ENCODE measurements at places on chromosomes 3 and 15. TPM values are rescaled to one million over a fixed set of nuclear protein-coding genes. Genes with fewer than 3 reads are reported as not detected.

GRCh38 chr15:27422997-27423396 lies 452.0 kb downstream of the GABRG3 start:
- no peaks in the 10 kb centered on the region for H3K27me3 ChIP-seq
- H3K4me3 ChIP-seq = no peak overlapping the region
- H3K4me1 ChIP-seq = no peaks in the 10 kb centered on the region
- DNase-seq = no peak

GRCh38 chr3:37024820-37025405 lies 31.6 kb downstream of the MLH1 start:
- no peaks in the 10 kb centered on the region for H3K4me1 ChIP-seq
- no peaks in the 10 kb centered on the region for H3K27me3 ChIP-seq
- H3K4me3 ChIP-seq = no peak overlapping the region
- DNase-seq = no peak
- H3K27ac ChIP-seq = no peak overlapping the region

DNA sequence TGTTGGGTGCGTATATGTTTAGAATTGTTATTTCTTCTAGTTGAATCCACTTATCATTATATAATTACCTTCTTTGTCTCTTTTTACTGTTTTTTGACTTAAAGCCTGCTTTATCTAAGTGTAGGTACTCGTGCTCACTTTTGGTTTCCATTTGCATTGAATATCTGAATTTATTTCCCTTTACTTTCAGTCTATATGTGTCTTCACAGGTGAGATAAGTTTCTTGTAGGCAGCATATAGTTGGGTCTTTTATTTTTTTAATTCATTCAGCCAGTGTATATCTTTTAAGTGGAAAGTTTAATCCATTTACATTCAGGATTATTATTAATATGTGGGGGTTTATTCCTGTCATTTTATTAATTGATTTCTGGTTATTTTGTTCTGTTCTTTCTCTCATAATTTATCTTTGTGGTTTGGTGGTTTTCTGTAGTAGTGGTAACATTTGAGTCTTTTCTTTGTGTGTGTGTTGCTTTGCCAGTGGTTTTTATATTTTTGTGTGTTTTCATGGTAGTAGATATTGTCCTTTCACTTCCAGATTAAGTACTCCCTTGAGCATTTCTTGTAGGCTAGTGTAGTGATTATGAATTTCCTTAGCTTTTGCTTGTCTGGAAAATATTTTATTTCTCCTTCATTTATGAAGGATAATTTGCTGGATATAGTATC lies 27.3 kb downstream of the STT3B start:
- no peaks in the 10 kb centered on the region for H3K27me3 ChIP-seq
- no peak for DNase-seq
- no peak overlapping the region for H3K4me3 ChIP-seq
- H3K36me3 ChIP-seq = no peaks in the 10 kb centered on the region
- H3K27ac ChIP-seq = no peak overlapping the region
- H3K4me1 ChIP-seq = no peaks in the 10 kb centered on the region

DNA sequence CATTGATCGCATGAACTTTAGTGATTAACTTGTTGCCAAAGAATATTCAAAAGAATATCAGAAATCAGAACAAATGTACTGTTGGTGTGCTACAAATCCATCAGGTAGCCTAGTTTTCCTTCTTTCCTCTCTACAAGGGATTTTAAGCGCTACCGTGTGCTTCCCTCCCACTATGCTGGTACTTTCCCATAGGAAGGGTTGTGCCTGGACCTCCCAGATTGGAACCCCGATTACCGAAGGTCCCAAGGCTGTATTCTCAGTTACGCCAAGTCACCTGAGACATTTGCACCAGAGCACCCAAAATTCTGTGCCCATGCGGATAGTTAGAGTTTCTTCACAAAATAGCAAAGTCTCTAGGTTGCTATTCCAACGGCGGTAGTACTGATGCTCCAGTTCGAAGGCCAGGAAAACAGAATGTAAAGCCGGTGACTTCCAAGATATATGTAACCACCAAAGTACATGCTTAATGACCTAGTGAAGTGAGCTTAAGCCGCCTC lies 23.4 kb upstream of the GATM start:
- DNase-seq = no peak
- no peaks in the 10 kb centered on the region for H3K36me3 ChIP-seq
- peak overlapping the region; percentile 96 for H3K27ac ChIP-seq
- H3K4me3 ChIP-seq = peak overlapping the region; percentile 93
- H3K4me1 ChIP-seq = peaks cover 7% of the 10 kb centered on the region

DNA sequence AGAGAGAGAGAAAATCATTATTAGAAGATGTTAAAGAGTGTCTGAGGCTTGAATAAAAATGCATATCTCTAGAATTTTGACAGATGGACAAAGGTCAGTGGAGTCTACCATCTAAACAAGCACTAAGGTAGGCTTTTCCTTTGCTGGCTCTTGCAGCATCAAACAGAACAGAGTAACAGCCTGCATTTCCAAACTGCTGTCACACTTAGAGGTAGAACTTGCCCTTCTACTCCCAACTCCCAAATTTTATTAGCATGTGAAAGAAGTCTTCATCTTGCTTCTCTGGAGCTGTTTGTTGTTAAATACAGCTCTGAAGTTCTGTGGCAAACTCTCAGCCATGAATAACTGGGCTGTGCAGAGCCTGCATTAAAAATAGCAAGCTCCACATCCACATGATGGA lies 4.1 kb upstream of the MB21D2 start:
- H3K27me3 ChIP-seq = no peaks in the 10 kb centered on the region
- H3K4me1 ChIP-seq = no peaks in the 10 kb centered on the region
- DNase-seq = no peak
- H3K36me3 ChIP-seq = no peaks in the 10 kb centered on the region

GRCh38 chr3:169149349-169149890 lies 514.1 kb downstream of the MECOM start:
- peaks cover 45% of the 10 kb centered on the region for H3K27me3 ChIP-seq
- H3K4me1 ChIP-seq = no peaks in the 10 kb centered on the region
- H3K36me3 ChIP-seq = no peaks in the 10 kb centered on the region
- peak overlapping the region; percentile 59 for H3K4me3 ChIP-seq
- H3K27ac ChIP-seq = peak overlapping the region; percentile 23

DNA sequence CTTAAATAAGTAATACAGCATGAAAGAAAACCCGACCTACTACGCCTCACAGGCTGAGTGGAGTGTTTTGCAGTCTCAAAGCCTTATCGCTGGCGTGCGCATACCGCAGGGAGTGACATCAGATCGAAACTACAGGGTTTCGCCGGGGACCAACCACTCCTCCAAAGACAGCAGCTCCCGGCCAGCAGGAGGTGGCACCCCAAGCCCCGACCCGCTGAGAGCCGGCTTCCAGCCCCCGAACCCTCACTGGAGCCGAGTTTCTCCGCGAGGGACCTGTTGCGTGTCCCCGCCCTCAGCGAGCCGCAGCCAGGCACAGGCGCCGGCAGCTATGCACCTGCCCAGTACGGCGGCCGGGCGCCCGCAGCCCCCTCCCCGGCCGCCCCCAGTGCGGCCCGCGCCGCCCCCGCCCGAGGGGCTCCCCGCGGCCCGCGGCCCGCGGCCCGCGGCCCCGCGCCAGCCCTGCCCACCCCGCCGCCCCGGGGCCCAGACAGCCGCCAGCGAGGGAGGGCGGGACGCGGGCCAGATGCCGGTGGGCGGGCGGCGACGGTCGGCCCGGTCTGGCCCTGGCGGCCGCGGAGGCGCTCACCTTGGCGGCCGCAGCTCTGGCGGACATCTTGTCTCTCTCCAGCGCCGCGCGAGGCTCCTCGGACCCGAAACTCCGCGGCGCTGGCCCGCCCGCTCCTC lies 710 bp downstream of the TJP1 start:
- no peaks in the 10 kb centered on the region for H3K4me1 ChIP-seq
- no peaks in the 10 kb centered on the region for H3K36me3 ChIP-seq
- DNase-seq = peak; percentile 70
- no peaks in the 10 kb centered on the region for H3K27me3 ChIP-seq
- H3K27ac ChIP-seq = peak overlapping the region; percentile 97

- no peaks in the 10 kb centered on the region for H3K36me3 ChIP-seq
- DNase-seq = no peak
- no peaks in the 10 kb centered on the region for H3K27me3 ChIP-seq
- H3K4me3 ChIP-seq = no peak overlapping the region
- no peak overlapping the region for H3K27ac ChIP-seq
- peaks cover 1% of the 10 kb centered on the region for H3K4me1 ChIP-seq
Measured at GRCh38 chr15:41899854-41900442, 6.1 kb upstream of the SPTBN5 start.

The LRRK1 gene
- 18.7 TPM for total RNA-seq

DNA sequence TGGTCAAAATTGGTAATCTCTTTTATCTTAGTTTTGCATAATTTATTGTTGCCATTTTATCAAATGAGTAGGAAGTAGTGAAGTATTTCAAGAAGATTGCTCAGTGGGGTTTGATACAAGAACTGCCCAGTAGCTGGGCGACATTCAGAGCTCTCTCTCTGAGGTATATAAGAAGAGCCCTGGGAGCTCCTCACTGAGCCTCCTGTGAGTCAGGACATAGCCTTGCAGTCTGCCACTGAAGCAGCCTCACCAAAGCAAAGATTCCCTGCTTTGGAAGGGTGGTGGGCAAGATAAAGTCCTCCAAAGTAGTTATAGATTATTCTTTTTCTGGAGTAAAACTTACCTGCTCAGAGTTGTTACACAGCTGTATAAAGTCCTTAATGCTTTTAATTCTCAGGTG lies 26.1 kb downstream of the SKIL start:
- H3K4me3 ChIP-seq = no peak overlapping the region
- no peaks in the 10 kb centered on the region for H3K36me3 ChIP-seq
- H3K27me3 ChIP-seq = no peaks in the 10 kb centered on the region
- no peak for DNase-seq

The SLC6A20 gene
- 1.2 TPM for total RNA-seq

- no peak overlapping the region for H3K27ac ChIP-seq
- no peaks in the 10 kb centered on the region for H3K27me3 ChIP-seq
- DNase-seq = no peak
- no peaks in the 10 kb centered on the region for H3K4me1 ChIP-seq
- H3K4me3 ChIP-seq = no peak overlapping the region
- H3K36me3 ChIP-seq = peaks cover 9% of the 10 kb centered on the region
Measured at GRCh38 chr3:69033470-69033869, 18.7 kb downstream of the TMF1 start.

The LDHAL6B gene
- total RNA-seq = not detected

- H3K36me3 ChIP-seq = no peaks in the 10 kb centered on the region
- peak overlapping the region; percentile 51 for H3K4me3 ChIP-seq
- peak overlapping the region; percentile 92 for H3K27ac ChIP-seq
- H3K4me1 ChIP-seq = peaks cover 6% of the 10 kb centered on the region
Measured at GRCh38 chr3:71127844-71128243, 455.7 kb downstream of the FOXP1 start.

The RCN2 gene
- total RNA-seq = 40.6 TPM

GRCh38 chr15:39275066-39275465 lies 305.8 kb upstream of the THBS1 start:
- no peak overlapping the region for H3K4me3 ChIP-seq
- no peaks in the 10 kb centered on the region for H3K4me1 ChIP-seq
- no peak for DNase-seq
- H3K27ac ChIP-seq = no peak overlapping the region

DNA sequence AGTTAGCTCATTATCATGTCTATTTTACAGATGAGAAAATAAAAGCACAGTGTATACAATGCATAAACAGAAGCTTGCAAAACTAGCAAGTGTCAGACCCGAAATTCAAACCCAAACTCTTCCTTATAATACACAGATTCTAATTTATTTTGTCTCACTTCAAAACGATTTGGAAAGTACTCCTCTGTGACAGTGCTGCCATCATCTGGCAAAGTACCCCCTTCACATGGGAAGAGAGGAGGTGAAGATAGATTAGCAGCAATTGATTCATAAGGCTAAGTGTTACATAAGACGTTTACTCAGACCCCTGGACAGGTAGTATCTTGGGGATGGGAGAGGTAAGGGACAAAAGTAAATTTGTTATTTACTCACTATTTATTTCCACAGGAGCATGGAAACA lies 744.0 kb upstream of the SGO1 start:
- no peak overlapping the region for H3K27ac ChIP-seq
- H3K4me1 ChIP-seq = no peaks in the 10 kb centered on the region
- H3K4me3 ChIP-seq = no peak overlapping the region
- H3K36me3 ChIP-seq = no peaks in the 10 kb centered on the region
- no peak for DNase-seq

DNA sequence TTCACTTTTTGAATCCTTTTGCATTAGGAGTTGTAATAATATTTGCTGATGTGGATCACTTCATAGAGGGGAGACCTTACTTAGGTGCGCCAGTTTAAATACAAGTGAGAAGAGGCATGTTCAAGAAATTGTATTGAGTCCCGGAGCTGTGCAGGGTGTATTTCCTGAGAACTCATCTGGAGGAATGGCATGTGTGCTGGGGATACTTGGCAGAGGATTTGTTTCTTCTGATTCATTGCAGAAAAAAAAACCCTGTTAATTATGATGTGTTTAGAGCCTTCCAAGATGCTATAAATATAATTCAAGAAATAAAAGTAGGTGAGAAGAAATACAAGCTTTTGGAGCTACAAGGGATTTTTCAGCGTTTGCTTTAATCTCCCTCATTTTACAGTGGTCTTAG lies 97.6 kb downstream of the TPRG1 start:
- no peaks in the 10 kb centered on the region for H3K27me3 ChIP-seq
- no peak for DNase-seq
- H3K27ac ChIP-seq = no peak overlapping the region
- no peaks in the 10 kb centered on the region for H3K36me3 ChIP-seq
- H3K4me1 ChIP-seq = no peaks in the 10 kb centered on the region

- no peak for DNase-seq
- no peak overlapping the region for H3K4me3 ChIP-seq
Measured at GRCh38 chr3:184505076-184505878, 56.3 kb upstream of the EPHB3 start.

DNA sequence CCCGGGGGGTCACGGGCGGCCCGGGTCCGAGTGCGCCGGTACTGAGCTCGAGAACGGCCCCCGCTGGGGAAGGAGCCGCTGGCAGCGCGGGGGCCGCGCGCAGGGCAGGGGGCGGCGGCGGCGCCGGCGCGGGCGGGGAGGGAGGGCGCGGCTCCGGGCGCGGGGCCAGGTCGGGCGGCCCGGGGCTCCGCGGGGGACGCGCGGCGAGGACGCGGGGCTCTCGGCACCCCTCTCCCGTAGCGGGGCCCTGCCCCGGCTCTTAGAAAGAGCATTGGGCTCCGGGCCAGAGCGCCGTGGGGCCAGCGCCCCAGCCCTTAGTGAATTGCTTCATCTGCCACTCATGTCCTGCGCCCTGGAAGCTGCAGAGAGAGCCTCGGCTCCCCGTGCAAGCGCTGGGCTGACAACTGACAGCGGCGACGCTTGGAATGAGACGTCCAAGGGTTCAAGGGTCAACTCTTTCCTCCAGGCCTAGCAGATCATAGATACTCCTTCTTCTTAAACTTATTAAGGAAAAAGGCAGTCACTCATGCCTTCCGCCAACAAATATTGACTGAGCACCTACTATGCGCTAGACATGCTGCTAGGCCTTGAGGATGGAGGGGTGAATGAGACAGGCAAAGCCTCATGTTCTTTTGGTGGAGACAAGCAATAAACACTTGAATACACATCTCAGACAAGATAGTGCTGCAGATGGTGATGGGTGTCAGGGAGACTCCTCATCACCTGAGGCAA lies 140.8 kb downstream of the SMAD6 start:
- no peaks in the 10 kb centered on the region for H3K27me3 ChIP-seq
- peak overlapping the region; percentile 75 for H3K4me3 ChIP-seq
- no peaks in the 10 kb centered on the region for H3K36me3 ChIP-seq
- peak; percentile 71 for DNase-seq

- DNase-seq = peak; percentile 69
- no peaks in the 10 kb centered on the region for H3K27me3 ChIP-seq
- peak overlapping the region; percentile 59 for H3K4me3 ChIP-seq
- peak overlapping the region; percentile 62 for H3K27ac ChIP-seq
- H3K36me3 ChIP-seq = no peaks in the 10 kb centered on the region
Measured at GRCh38 chr15:25862472-25863110, 536 bp downstream of the ATP10A start.
